H9 (cell line): ENCODE measurements at places on chromosomes 6 and 20. TPM values are rescaled to one million over a fixed set of nuclear protein-coding genes. Genes with fewer than 3 reads are reported as not detected.

The GMEB2 gene
- 14.3 and 14.8 TPM in 2 replicates for total RNA-seq

The BPIFB2 gene
- not detected in 2 replicates for total RNA-seq

GRCh38 chr20:24745617-24746350 lies 203.3 kb upstream of the CST7 start:
- peak; percentile 17 for DNase-seq

DNA sequence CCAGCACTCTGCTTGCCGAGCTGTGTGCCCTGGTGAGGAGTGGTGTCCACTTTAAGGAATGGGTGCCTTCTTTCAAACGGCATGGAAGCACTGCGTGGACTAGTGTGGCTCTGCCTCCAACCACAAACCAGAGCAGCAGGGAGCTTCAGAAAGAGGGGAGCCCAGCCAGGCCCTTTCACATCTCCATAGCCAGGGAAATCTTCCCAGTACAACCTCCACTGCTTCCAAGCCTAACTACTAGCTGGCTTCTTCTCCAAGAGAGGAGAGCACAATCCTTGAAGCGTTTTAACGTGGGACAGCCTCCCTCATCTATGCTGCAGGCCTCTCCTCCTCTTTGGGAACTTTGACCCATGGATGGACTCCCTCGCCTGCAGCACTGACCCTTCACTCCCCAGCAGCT lies 26.7 kb downstream of the TNXB start:
- DNase-seq: no peak

DNA sequence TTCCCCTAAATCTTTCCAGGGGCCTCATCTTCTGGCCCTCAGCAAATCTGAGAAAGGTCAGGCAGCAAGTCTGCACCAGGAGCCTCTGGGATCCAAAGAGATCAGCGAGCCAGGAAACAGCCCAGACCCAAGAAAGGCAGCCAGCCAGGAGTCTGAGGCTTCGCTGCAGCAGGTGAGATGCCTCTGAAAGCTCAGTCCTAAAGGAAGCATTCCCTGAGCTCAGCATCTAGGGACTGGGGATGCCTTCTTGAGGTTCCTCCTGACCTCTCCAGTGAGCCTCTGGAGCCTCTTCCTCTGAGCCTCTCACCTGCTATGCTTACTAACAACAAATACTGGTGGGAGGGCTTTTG lies 118.8 kb upstream of the MAFB start:
- DNase-seq: peak; percentile 10

- no peak for DNase-seq
Measured at GRCh38 chr6:121158438-121158837, 175.8 kb downstream of the TBC1D32 start.

GRCh38 chr20:52746190-52746589 lies 226.0 kb upstream of the TSHZ2 start:
- peak; percentile 61 for DNase-seq

DNA sequence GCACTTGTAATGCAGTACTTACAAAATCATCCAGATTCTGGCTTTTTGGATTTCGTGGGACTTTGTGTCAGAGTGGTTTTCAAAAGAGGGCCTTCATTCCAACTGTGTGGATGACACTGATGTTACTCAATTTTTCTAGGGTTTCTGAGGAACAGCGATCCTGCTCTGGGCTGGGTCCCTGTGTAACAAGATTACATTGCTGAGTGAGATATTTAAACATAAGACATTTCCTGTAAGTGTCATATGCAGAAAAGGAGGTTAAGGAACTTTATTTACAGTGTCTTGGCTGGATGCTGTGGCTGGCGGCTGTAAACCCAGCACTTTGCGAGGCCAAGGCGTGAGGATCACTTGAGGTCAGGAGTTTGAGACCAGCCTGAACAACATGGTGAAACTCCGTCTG lies 6.7 kb downstream of the ZFAND3 start:
- DNase-seq: no peak

DNA sequence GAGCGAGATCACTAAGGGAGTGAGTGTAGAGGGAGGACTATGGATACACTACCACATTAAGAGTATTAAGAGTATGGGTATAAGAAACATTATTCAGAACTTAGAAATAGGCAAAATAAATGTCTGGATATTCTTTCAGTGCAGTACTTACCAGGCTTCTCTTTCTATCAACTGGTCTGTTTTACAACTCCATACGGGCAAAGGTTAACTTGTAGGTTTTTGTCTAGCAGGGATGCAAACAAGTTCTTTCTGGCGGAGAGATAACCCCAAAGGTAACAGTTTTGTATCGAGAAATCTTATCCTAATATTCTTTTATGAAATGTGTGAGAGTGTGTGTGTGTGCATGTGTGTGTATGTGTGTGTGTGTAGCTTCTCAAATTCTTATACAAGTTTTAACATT lies 186.2 kb downstream of the ARHGAP18 start:
- no peak for DNase-seq

GRCh38 chr6:109221543-109222195 lies 126.4 kb downstream of the CEP57L1 start:
- no peak for DNase-seq

The SIGLEC1 gene
- total RNA-seq: not detected in 2 replicates

The GSTA2 gene
- total RNA-seq: not detected in 2 replicates

GRCh38 chr6:14079433-14079832 lies 38.1 kb upstream of the CD83 start:
- no peak for DNase-seq

GRCh38 chr20:37726321-37726720 lies 32.5 kb downstream of the CTNNBL1 start:
- no peak for DNase-seq

DNA sequence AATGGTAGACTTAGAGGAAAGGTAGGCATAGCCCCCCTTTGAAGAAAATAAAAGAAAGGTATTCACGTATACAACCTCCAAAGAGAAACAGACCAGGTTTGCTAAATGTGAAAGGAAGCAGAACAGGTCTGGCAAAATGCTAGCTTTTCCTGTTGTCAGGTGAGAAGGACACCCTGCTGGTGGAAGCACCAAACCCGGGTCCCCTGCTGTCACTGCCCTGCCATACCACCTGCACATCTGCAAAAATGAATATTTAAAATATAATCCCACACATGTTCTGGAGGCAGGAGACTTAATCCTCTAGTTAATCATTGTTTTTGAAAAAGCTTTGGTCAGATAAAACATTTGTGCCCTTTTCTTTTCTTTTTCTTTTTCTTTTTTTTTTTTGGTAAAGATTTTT lies 48.9 kb upstream of the OLIG3 start:
- no peak for DNase-seq

- no peak for DNase-seq
Measured at GRCh38 chr6:119881416-119881815, 531.9 kb upstream of the MAN1A1 start.

- DNase-seq: peak; percentile 7
Measured at GRCh38 chr6:14232889-14233288, 115.3 kb downstream of the CD83 start.

DNA sequence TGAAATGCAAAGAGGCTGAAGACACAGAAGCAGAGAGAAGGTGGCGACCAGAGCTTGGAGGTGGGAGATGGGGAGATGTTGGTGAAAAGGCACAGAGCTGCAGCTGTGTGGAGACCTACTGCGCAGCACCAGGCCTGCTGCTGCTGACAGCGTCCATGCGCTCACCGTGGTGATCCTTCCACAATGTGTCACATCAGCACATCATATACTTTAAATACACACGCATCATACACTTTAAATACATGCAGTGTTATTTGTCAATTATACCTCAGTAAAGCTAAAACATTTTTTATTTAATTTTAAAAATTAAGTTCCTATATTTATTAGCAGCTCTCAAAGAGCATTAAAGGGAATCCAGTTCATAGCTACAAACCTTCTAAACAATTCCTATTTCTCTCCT lies 200.9 kb downstream of the TTLL2 start:
- no peak for DNase-seq

DNA sequence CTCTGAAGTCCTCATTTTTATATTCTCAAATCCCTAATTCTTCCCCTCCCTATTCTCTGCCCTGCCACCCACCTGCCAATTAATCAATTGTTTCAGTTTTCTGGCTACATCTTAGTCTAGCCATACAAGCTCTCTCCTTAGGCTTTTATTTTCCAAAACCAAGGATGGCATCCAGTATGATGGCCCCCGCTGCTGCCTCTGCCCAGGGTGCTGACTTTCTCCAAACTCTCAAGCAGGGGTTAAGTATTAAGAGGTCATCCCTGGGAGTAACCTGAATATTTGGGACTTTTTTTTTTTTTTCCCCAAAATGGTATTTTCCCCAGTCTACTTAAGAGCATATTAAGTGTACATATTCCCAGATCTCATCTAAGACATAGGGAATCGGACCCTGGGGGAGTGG lies 183.8 kb downstream of the DHX35 start:
- no peak for DNase-seq

DNA sequence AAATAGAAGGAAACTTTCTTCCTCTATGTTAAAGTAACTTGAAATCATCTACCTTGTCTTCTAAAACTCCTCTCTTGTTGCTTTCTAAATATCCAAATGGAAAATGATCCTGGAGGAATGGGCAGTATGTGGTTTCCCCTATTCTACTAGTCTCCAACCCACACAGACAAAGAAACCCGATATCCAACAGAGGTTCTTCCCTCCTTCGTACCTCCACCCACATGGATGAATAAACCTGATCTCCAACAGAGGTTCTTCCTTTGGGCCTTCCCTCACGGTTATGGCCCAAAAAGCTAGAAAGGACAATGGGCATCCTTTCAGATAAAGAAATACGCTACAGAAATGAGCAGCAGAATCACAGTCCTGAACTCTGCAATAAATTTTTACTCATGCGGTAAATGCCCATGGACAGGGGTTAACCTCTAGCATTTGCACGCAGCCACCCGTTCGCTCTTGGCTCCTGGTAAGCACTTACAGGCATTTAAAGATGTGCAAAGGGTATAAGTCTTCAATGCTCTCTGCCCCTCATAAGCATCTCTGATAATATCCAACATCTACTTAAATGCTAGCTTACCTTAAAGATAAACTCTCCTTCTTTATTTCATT lies 130.9 kb downstream of the GMPR start:
- no peak for DNase-seq

The ANKRD6 gene
- 5.4 and 5.6 TPM in 2 replicates for total RNA-seq

The PDE10A gene
- total RNA-seq: 0.31 and 0.44 TPM in 2 replicates

GRCh38 chr6:46947497-46947896 lies 25.8 kb upstream of the ADGRF5 start:
- DNase-seq: no peak

The RNF114 gene
- 73.4 and 75.5 TPM in 2 replicates for total RNA-seq

DNA sequence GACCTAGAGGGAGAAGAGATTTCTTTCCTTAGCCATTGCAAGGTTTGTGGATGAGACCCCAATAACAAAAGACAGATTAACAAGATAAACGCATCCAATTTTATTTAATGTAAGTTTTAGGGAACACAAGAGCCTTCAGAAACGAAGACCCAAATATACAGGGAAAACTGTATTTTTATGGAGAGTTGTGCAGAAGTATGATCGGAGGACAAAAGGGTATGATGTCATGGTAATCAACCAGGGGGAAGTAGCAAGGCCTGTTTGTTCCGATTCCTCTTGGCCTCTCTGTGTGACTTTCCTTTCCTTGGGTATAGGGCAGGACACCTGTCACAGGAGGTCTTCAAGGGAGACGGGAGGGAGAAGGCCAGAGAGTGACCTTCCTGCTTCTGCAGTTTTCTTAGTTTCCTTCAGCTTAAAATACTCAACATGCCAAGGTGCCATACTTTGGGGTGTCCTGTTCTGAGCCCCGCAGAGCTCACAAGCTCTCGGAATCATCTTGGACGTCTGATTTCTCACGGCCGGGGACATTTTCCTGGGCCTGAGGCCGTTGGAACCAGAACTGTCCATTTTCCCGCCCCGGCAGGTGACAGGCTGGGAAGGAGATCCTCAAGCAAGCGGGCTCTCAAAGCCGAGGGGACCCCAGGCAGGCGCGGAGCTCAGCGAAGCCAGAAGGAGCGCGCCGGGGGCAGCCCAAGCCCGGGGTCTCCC lies 21.7 kb downstream of the TMC2 start:
- no peak for DNase-seq

GRCh38 chr6:159788753-159789376 lies 537 bp downstream of the TCP1 start:
- DNase-seq: peak; percentile 39

DNA sequence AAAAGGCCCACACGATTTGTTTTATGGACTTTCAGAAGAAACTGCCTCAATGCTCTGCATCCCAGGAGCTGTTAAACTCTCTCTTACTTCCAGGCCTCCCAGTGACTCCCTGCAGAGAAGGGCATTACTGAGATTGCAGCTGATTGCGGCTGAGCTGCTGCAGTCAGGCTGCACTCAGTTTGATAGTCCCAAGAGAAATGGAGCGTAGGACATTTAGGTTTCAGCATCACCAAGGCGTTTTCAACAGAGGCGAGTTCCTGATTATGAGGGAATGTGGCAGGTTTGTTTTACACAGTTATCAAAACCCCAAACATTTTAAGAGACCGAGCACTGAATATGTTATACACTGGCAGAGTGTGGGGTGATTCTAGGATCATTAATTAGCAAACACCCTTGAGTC lies 145.6 kb downstream of the TBX18 start:
- DNase-seq: peak; percentile 53

The LCA5 gene
- 2.3 TPM in 2 replicates for total RNA-seq

GRCh38 chr6:156114541-156114940 lies 658.9 kb upstream of the NOX3 start:
- no peak for DNase-seq

The EXOC2 gene
- total RNA-seq: 29.7 and 29.9 TPM in 2 replicates

GRCh38 chr20:4041748-4042411 lies 26.5 kb upstream of the RNF24 start:
- DNase-seq: no peak

The KDM1B gene
- 5.2 and 5.4 TPM in 2 replicates for total RNA-seq

GRCh38 chr6:1390133-1390945 lies 963 bp downstream of the FOXF2 start:
- DNase-seq: peak; percentile 60

DNA sequence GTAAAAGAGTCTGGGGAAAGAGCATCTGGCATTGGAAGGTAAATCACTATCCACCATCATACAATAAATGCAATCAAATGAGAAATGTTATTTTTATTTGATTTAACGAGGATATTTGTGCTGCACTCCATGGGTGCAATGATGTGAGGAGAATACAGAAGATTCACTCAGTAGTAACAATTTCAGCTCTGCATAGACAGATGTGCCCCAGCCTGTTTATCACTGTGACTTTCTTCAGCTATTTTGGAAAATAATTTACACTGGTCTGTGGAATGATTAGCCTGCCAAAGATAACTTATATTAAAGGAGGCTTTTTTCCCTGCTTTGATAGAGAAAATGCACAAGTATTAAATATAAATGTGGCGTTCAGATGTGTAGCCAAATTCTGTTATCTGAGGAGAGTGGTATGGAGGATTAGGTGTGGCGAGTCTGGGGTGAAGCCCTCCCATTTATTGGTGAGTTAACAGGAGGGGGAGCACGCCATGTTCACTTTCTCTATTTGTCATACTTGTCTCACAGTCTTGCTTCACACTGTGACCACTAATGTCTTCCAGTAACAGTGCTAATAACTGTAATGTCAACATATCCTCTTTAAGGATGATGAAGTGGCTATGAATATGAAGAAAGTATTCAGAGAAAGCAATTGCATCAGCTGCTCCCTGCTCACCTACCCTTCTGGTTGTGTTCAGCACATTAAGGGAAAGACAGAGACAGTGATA lies 645.6 kb downstream of the MMUT start:
- DNase-seq: no peak

DNA sequence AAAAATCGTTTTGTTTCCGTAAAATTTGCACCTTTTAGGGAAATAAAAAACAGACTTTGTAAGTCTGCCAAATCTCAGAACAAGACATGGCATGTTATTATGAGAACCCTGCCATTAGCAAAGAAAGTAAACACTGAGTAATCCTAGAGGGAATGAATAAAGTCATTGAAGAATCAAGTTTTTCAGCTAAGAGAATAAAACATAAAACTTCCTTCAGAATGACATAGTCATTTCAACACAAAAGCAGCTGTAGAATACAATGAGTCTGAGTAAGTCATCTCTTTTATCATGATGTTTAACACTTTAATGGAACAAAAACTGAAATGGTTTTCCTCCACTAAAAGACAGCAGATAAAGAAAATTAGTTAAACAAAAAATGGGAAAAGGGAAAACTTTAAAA lies 10.3 kb upstream of the DST start:
- DNase-seq: no peak

The PRDM13 gene
- 0.15 TPM in 1 of 2 replicates, not detected in the other for total RNA-seq
